Fibroblast of lung (primary cell): ENCODE measurements at places on chromosomes 3 and 15. TPM values are rescaled to one million over a fixed set of nuclear protein-coding genes. Genes with fewer than 3 reads are reported as not detected.
A peak's percentile ranks its signal among the peaks of the same experiment; 100 is the strongest.

DNA sequence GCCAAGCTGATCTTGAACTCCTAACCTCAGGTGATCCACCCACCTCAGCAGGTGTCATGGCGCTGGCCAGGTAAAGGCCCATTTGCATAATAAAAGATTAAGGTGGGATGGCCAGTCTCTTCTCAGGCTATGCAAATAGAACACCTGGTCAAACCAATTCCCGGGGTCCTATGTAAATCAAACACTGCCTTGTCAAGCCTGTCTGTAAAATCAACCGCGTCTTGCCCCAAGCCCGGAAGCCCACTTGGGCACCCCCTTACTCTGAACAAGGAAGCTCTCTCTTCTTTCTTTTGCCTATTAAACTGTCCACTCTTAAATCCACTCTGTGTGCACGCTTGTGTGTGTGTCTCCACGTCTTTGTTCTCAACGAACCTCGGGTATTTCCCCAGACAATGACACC, 13.0 kb upstream of the POC1A start:
- no peak for DNase-seq

DNA sequence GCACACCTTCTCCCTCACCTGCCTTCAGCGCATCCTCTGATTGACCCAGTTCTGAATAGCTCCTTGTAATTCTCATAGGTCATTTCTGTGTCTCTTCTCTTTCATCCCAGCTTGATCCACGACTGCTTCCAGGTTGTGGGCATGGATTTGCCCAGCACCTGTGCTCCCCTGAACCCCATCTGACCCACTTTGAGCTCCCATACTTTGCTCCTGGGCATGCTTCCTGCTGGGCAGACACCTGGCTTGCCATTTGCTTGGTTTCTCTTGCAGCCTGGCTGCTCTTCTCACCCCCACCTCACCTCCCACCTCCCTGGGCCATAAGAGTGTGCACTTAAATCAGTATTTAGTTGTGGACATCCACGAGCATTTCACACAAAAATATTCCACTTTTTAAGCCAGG, 635.5 kb downstream of the TBL1XR1 start:
- no peak for DNase-seq

GRCh38 chr3:178663201-178663934, 127.1 kb downstream of the KCNMB2 start:
- no peak for DNase-seq

GRCh38 chr3:168878655-168879054, 782.9 kb upstream of the GOLIM4 start:
- peak; percentile 84 for DNase-seq

DNA sequence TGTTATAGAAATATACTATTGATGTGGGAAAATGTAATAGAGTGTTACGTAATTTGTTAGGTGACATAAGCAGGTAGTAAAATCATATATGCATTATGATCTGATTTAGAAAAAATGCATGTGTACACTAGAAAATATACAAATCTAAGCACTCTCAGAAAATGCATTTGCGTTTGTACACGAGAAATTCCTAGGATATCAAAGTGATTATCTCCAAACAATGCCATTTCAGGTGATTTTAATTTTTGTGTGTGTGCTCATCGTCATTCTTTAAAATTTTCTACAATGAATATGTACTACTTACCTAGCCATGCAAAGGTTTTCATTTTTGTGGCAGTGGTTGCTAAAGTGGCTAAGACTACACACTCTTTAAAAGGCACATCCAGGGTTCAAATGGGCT, 140.8 kb upstream of the RAD18 start:
- DNase-seq, result no peak

DNA sequence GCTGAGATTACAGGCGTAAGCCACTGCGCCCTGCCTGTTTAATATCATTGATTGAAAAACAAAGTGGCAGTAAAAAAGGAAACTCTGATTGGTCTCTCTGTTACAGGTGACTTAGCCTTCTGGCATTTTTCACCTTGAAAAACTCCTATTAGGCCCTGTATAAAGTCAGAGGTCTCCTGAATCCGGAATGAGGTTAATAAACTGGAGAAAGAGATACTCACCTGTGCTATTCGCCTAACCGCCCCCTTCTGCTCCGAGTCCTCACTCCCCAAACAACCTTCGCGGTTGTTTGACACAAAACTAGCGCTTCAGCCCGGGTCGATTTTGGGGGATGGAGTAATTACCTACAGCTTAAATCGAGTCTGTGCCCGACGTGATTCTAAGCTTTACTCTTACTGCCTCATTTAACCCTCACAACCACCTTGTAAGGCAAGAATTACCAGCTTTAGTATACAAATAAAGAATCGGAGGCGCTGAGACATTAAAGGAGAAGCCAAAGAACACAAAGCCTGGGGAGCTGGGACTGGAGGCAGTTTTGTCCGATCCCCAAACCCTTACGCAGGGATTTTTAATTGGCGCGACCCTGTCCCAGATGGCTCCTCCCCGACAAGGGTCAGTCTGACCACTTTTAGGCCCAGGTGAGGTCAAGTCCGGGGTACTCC, 441 bp downstream of the CEP70 start:
- no peak for DNase-seq

DNA sequence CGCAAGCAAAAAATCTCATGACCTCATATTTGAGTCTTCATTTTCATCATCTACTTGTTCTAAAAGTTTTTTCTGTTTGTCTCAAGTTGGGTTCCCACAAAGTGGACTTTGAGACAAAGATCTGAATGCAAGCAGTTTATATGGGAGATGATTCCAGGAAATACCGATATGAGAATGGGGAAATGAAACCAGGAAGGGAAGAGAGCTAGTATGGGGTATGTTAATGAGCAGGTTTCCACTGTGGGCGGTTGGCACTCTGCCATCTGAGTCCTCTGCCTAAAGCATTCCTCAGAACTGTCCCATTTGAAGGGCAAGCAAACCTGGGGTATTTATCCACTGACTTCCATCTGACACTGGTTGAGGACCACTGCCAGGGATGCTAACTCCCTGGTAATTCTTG, 8.8 kb downstream of the ADPRH start:
- no peak for DNase-seq

The PSTPIP1 gene
- total RNA-seq, result 0.77 and 1.5 TPM in 2 replicates

The OIP5 gene
- 0.26 and 2.0 TPM in 2 replicates for total RNA-seq

The RAB8B gene
- total RNA-seq, result 111 and 184 TPM in 2 replicates

The BCL2A1 gene
- total RNA-seq, result 5.9 and 8.9 TPM in 2 replicates

The C3orf85 gene
- total RNA-seq, result not detected in 2 replicates
